ENCODE measurements at places on chromosomes 4 and X.

- no peak for DNase-seq
Observed at GRCh38 chr4:168337550-168337940, 19.0 kb upstream of the DDX60 start.

DNA sequence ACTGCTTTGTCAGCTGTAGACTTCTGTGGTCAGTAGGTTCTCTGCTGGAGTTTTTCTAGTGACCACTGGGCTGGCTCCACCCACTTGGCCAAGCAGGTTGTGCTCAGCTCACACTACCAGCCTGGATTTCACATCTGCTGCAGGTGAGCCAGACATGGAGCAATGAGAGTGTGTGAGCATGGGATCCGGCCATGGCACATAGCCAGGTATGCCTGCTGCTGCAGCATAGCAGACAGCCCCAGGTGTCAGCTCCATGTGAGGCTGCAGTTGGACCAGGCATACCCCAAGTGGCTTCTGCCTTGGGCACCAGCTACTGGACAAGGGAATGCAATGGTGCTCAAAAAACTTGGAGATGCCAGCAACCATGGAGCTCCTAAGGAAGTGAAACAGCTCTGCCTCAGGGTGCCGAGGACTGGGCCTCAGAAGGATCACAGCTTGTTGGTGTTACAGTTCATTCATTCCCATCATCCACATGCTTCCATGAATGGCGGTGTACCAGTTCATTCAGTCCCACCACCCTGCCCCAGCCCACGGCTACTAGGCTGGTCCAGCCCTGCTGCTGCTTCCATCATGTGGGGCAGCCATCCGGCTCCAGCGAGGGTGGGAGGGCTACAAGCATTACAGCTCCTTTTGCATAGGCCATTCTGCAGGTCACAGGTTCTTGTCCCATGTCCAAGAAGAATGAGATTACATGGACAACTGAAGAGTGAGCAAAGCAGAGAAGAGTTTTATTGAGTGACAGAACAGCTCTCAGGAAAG, 389.1 kb upstream of the PCDH7 start:
- DNase-seq, result no peak

GRCh38 chr4:70704215-70704930, 16.0 kb downstream of the UTP3 start:
- DNase-seq, result peak; percentile 51

DNA sequence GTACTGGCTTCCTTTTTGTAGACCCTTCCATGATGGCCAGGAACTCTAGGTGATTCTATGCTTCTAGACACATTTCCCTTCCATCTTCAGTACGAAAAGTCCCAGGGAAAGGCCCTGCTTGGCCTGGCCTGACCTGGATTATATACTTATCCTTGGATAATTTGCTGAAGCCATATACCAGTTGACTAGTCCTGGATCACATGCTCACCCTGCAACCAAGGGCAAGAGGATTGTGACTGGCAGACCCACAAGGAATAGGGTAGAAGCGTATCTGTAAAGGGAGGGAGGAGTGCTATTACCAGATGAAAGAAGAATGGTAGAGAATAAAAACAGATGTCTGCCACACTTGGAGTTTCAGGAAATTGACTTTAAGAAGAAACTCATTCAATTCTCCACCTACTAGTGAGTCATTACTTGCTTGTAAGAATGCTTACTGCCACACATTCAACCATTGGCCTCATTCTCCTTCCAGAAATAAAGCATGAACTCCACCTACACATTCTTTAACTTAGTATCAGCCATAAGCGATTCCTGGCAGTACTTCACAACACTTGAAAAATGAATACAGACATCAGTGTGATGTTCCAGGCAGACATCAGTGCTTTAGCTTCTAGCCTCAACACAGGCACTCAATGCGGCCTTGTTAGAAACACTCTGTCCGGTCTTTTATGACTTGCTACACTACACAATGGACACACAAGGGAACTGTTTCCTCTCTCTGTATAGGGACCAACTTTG, 141.8 kb downstream of the CBR4 start:
- no peak for DNase-seq

GRCh38 chr4:143531380-143531779, 17.9 kb downstream of the SMARCA5 start:
- DNase-seq, result no peak

DNA sequence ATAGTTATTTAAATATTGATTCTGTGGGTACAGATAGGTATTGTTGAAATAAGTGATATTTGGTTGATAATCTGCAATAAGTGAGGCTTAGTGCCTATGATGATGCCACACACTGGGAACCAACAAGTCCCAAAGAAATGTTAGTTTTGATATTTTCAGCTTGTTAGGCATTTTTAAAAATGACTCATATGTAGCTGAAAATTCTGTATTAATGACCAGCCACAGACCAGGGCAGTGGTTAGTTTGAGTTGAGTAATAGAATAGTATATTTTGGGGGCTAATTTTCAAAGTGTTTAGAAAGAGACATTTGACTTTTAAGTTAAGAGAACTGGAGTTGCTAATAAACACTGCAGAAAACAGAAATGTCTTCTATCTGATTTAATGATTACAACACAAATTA, 9.4 kb downstream of the INTU start:
- DNase-seq, result no peak

- DNase-seq, result no peak
Observed at GRCh38 chrX:40007756-40008705, 89.7 kb downstream of the BCOR start.

DNA sequence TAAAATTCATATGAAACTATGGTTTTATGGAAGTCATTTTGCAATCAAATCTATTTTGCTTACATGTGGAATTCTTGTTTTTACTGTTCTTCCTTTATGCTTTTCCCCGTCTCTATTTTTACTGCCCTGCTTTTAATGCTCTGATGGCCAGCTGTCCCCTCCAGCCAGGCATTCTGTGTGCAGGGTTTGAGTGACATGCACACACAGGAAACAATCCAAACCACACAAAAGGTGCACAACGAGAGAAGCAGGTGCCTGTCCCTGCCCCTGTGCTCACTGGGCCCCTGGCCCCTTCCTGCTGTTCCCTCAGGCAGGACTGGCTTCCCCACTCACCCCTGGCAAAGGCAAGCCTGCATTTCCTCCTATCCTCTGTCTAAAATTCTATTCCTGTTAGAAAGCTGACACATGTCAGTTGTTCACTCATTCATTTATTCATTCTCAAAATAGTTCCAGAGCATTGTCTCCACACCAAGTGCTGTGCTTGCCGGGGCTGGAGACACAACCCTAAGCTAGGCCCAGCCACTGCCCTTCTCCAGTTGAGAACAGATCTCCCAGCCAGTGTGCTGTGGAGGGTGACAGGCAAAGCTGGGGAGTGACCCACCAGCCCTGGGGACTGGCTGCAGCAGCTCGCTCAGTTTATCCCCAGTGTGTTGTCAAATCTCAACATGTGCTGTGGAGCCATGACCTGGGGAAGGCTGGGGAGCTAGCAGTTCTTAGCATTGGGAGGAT, 346.3 kb downstream of the FBXW7 start:
- DNase-seq, result no peak

DNA sequence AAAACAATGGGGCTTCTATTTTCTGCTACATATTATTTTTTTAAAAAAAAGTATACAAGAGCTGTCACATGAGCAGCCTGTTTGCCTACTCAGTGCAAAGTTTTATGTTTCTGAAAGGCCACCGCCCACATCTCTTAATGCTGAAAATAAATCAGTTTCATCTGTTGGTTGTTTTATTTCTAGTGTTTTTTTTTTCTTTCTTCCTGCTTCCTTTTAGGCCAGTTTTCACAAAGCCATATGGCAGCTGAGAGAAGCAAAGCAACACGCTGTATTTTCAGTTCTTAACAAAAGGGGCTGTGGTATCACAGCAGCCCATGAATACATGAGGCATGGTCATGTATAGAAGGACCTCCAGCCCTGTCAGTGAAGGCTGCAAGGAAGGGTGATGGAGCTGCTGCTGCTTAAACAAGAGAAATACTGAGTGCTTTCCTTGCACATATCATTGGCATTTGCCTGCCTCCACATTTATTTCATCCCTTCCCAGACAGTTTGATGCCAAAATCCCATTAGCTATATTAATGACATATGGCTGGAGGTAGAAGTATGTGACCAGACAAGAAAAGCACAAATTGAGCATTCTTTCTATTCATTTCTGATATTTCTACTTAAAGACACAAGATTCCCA, 172.5 kb downstream of the PCDH18 start:
- no peak for DNase-seq

DNA sequence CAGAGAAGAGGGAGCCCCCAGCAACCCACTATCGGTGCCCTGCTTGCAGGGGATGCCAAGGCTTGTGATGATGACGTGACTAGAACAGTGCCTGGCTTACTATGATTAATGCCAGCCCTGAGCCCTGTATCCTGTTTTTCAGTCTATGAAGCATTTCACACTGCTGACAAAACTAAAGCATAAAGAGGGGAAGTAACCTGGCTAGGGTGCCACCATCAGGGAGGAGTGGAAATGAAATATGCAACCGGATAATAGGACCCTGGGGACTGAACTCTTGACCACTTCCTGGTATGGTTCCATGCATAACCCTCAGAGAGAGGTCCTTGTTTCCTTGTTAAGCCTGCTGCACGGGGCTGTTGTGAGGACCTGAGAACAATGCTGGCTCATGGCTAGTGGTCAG, 50.3 kb downstream of the MED28 start:
- DNase-seq, result no peak

DNA sequence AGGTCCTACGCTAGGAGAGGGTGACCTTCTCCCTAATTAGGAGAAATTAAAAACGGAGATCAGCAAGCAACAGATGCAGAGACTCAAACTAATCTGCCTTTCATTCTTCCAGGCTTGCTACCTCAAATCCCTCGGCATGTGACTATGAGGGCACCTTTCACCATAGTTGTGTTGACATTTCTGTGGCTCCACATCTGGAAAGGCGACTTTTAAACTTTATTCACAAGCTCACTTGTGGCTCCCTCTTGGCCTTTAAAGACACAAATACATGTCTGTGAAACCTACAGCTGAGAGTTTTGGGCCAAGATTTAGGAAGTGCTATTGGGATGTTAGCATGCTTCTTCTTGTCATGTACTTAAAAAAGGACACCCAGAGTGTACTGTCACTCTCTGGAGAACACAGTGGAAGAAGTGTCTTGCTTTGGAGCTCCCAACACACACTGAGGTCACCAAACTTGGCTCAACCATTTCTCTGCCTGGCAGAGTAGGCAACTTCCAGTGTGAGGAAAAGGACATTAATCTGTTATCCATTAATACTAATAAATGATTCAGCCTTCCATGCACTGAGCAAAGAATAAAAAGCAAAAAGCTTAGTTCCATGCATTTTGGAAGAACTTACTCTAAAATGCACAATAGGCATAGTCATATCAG, 60.1 kb downstream of the LDB2 start:
- no peak for DNase-seq

DNA sequence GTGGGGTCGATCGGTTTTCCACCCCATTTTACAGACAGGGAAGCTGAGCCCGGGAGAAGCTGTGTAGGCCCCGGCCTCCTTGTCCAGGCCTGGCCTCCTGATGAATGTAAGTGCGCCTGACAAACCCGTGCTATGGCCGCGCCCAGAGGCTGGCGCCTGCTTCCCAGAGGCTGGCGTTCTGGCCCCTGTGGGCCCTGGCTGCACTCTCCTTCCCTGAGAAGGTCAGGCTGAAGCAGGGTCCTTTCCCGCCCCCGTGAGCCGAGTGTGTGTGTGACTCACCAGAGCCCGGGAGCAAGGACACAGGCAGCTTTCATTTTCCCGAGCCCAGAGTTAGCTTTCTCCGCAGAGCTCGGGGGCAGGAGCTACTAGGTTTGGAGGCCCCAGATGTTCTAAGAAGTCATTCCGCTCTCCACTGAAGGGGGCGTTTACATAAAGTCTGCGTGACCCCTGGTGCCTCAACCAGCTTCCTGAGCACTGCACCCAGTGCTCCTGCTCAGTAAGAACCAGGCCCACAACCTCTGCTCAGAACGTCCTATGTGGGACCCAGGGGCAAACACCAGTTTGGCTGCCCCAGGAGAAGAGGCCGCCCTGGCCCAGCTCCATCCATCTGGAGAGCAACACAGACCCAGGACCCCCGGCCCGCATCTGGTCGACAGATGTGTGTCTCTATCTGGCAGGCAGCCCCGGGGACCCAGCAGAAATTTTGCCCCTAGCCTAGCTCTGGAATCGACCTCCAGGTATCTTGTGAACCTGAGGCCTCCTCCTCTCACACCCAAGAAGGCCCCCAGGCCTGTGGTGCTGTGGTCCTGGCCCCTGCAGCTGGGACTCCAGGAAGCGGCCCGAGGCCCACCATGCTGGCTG, 13.6 kb downstream of the UVSSA start:
- DNase-seq, result no peak

GRCh38 chr4:112979881-112980421, 69.5 kb upstream of the ANK2 start:
- no peak for DNase-seq

- no peak for DNase-seq
Observed at GRCh38 chr4:182569561-182569960, 326.4 kb downstream of the TENM3 start.

- no peak for DNase-seq
Observed at GRCh38 chr4:124970011-124970410, 257.5 kb upstream of the ANKRD50 start.

DNA sequence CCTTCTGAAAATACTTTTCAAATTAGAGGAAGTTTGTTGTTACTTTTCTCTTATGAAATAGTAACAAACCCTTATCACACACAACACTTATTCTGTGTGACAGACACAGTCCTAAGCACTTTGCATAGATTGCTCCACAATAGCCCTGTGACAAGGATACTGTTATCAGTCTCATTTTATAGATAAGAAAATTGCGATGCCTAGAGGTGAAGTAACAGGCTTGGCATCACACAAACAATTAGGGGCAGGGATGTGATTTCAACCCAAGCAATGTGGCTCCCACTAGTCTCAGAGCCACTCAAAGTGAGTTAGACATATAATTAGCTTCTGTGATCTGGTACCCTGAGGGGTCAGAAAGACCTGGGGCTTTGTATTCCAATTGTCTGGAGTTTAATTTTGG, 339.9 kb downstream of the FBXO8 start:
- no peak for DNase-seq

DNA sequence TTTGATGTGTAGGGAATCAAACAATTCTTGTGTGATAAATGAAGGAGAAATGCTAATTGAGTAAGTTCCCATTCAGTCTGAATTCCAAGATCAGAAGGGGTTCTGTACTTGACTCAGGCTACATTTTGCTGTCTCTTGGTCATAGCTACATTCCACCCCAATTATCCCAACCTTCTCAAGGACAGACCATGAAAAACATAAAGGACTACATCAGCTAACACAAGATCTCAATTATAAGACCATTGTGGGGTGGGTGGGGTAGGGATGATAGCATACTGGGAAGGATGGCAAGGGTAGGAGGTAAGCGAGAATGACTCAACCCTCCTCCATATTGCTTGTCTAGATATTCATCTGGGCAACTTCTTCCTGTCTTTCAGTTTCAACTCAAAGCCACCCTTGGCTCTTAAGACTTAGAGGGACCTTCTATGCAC, 87.4 kb upstream of the ETNPPL start:
- DNase-seq, result no peak

- DNase-seq, result no peak
Observed at GRCh38 chr4:8700531-8700930, 108.0 kb downstream of the CPZ start.

- no peak for DNase-seq
Observed at GRCh38 chr4:94550851-94551250, 99.1 kb downstream of the PDLIM5 start.

Data from activated effector memory CD4-positive, alpha-beta T cell treated with Interleukin-2 at 50 U/mL for 16 hours (primary cell).